ENCODE measurements at places on chromosomes 13 and 19. TPM values are rescaled to one million over a fixed set of nuclear protein-coding genes. Genes with fewer than 3 reads are reported as not detected.

The USHBP1 gene
- 1.2 TPM for total RNA-seq

The LRRC63 gene
- 0.14 TPM for total RNA-seq

- DNase-seq: peak; percentile 70
- H3K27me3 ChIP-seq: no peaks in the 10 kb centered on the region
- H3K4me3 ChIP-seq: no peak overlapping the region
- H3K36me3 ChIP-seq: no peaks in the 10 kb centered on the region
- H3K4me1 ChIP-seq: no peaks in the 10 kb centered on the region
These were observed 31.2 kb downstream of the NLRP12 start for GRCh38 chr19:53792721-53793433.

The APOE gene
- total RNA-seq: 3.1 TPM

- DNase-seq: no peak
- H3K27me3 ChIP-seq: no peaks in the 10 kb centered on the region
- H3K4me3 ChIP-seq: no peak overlapping the region
These were observed 106.2 kb upstream of the LSM14A start for GRCh38 chr19:34066007-34066643.

The PSG6 gene
- not detected for total RNA-seq

DNA sequence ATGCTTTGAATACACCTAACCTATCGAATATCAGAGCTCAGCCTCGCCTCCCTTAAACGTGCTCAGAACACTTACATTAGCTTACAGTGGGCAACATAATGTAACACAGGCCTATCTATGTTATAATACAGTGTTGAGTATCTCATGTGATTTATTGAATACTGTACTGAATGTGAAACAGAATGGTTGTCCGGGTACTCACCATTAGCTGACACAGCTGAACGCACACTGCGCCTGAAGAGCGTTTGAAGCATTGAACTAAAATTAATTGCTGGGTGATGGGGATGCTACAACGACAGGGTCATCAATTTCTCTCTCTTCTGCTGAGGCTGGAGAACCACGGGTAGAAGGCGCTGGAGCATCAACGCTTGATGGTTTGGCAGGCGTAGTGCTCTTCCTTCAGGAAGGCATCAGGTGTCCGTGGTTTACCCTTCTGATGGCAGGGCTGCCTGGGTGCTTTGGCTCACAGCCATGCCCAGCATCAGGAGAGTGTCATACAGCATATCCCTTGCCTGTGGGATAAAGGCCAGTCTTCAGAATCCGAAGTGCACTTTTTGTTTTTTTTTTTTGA, 46.9 kb upstream of the UBE2L5 start:
- H3K27ac ChIP-seq: no peak overlapping the region
- no peaks in the 10 kb centered on the region for H3K36me3 ChIP-seq
- no peak overlapping the region for H3K4me3 ChIP-seq
- H3K4me1 ChIP-seq: peaks cover 6% of the 10 kb centered on the region
- no peak for DNase-seq

DNA sequence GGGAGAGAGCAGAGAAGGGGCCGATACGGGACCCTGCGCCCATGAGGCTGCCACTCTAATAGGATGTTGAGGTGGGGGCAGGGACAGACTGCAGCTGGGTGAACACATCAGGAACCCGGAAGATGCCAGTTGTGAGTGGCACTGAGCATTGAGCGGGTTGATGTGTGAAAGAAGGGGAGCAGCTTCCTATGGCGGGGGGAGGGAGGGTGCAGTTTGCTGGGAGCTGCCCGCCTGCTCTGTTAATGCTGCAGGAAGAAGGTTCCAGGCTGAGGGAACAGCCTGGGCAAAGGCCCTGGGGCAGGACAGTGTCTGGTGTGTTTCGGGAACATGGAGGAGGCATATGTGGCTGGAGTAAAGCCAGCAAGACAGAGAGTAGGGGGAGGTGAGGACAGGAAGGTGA, 29.8 kb downstream of the DNM2 start:
- H3K27ac ChIP-seq: peak overlapping the region; percentile 91
- H3K4me1 ChIP-seq: peaks cover 76% of the 10 kb centered on the region
- H3K36me3 ChIP-seq: no peaks in the 10 kb centered on the region

- no peaks in the 10 kb centered on the region for H3K27me3 ChIP-seq
- no peaks in the 10 kb centered on the region for H3K36me3 ChIP-seq
- H3K4me3 ChIP-seq: peak overlapping the region; percentile 76
These were observed 546 bp upstream of the ZNF546 start for GRCh38 chr19:39996218-39996810.

The KIR3DL2 gene
- not detected for total RNA-seq

The PRR22 gene
- 3.1 TPM for total RNA-seq

The PSG7 gene
- not detected for total RNA-seq

- H3K36me3 ChIP-seq: no peaks in the 10 kb centered on the region
- H3K27me3 ChIP-seq: no peaks in the 10 kb centered on the region
- H3K4me1 ChIP-seq: no peaks in the 10 kb centered on the region
These were observed 50.6 kb upstream of the PCDH20 start for GRCh38 chr13:61466280-61466679.

The ACER1 gene
- total RNA-seq: not detected

The ENOX1 gene
- total RNA-seq: 1.1 TPM

DNA sequence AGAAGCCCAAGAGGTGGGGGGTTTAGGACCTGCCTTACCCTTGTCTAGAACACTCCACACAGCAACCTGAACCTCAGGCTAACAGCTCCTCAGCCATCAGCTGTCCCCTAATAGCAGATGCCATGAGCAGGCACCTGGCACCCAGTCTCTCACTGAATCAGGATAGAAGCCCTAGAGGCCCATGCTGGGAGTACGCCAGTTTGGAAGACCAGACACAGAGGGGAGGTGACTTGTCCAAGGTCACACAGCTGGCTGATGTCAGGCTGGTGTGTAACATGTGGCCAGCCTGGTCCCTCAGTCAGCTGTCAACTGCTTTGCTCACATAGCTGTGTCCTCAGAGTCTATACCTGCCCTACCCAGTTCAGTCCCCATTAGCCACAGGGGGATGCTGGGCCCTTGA, 12.8 kb upstream of the SAMD1 start:
- no peak overlapping the region for H3K4me3 ChIP-seq
- no peak overlapping the region for H3K27ac ChIP-seq
- H3K36me3 ChIP-seq: no peaks in the 10 kb centered on the region
- DNase-seq: no peak
- H3K4me1 ChIP-seq: no peaks in the 10 kb centered on the region
- H3K27me3 ChIP-seq: no peaks in the 10 kb centered on the region

The PSG2 gene
- total RNA-seq: not detected

DNA sequence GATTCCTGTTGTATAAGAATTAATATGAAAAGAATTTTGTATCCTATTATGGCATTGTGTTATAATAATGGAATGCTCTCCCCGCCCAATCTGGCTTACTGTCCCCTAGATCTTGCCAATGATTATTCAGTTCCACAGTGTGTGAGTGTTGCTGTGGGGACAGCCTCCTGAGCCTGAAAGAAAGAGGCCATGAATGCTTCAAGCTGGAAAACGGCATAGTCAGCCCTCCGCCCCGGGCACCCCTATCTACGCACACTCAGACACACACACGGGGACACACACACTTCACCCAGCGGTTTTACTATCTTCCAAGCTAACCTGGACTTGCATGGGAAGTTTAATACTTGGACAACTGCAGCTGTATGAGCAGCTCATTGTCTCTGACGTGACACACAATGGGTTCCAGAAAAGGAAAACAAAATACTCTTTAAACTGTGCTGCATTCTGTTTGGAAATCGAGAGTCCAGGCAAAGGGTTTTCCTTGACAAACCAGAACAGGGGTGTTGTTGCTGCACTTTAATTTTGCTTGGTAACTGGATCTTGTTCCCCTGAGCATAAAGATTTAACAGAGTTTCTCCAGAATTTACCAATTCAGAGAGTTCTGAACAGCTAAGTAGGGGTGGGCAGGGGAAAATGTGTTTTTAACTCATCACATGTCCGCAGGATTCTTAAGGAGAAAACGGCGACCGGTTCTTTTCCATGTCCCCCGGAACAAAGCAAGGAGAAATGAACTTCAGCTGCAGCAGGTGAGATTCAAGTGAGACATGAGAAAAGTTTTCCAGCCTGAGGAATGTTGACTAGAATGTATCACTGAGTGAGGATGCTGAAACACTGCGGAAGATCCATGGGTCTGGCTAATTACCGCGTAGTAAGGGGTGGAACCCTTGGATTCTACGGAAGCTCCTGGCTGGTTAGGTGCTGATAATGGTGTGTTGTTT, 472.9 kb downstream of the FOXO1 start:
- H3K4me3 ChIP-seq: no peak overlapping the region
- no peaks in the 10 kb centered on the region for H3K36me3 ChIP-seq
- no peaks in the 10 kb centered on the region for H3K27me3 ChIP-seq
- no peak for DNase-seq

- no peaks in the 10 kb centered on the region for H3K27me3 ChIP-seq
- H3K36me3 ChIP-seq: no peaks in the 10 kb centered on the region
- DNase-seq: no peak
- H3K27ac ChIP-seq: no peak overlapping the region
These were observed 10.4 kb downstream of the GP6 start for GRCh38 chr19:55027472-55028337.

DNA sequence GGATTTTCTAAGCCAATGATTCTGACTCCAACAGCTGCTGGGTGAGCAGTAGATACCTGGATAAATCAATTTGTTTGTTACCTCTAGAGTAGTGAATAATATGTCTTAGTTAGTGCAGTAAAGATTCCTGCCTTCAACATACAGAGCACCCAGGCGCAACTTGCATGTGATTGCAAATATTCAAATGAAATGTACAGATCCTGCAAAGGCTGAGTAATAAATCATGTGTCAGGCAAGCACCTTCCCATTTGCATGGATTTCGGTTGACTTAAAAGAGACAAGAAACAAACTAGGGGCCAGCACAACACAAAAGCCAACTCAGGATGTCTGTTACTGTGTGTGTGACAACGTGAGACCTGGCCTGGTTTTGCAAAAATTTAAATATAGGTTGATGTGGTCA, 79.7 kb downstream of the TNFSF11 start:
- H3K4me1 ChIP-seq: no peaks in the 10 kb centered on the region
- H3K27ac ChIP-seq: no peak overlapping the region
- no peak overlapping the region for H3K4me3 ChIP-seq
- no peak for DNase-seq

DNA sequence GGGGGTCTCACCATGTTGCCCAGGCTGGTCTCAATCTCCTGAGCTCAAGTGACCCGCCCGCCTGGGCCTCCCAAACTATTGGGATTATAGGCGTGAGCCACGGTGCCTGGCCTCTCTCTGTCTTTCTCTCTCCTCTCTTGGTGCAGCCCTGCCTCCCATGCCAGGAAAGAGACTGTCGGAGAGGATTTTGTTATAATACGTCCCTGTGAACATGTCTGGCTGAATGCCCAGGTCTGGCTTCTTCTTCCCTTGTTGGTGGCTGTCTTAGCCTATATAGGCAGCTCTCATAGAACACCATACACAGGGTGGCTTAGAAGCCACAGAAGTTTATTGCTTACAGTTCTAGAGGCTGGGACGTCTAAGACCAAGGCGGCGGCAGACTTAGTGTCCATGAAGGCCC, 46.4 kb downstream of the PEX11G start:
- H3K27ac ChIP-seq: no peak overlapping the region
- DNase-seq: no peak
- no peak overlapping the region for H3K4me3 ChIP-seq
- H3K36me3 ChIP-seq: peaks cover 21% of the 10 kb centered on the region

The GEMIN7 gene
- 7.7 TPM for total RNA-seq

GRCh38 chr13:29185926-29186325, 365.8 kb downstream of the MTUS2 start:
- no peaks in the 10 kb centered on the region for H3K27me3 ChIP-seq
- H3K4me1 ChIP-seq: no peaks in the 10 kb centered on the region
- no peak overlapping the region for H3K27ac ChIP-seq
- no peak for DNase-seq

DNA sequence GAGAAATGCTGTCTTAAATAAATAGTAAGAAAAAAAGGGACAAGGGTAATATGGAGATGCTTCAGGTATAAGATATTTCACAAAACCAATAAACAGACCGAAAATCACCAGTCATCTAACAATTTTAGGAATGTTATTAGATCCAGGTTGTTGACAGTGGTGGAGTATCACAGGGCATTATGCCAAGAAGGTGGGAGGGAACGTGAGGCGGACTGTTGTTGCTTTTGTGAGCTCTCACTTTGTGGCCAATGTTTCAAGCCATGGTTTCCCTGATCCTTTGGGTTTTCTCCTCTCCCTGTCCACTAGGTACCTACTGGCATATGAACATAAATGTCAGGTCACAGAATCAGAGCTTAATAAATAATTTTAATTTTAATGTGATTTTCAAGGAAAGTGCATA, 790.3 kb upstream of the SLITRK1 start:
- no peak overlapping the region for H3K27ac ChIP-seq
- no peak for DNase-seq
- H3K36me3 ChIP-seq: no peaks in the 10 kb centered on the region
- no peaks in the 10 kb centered on the region for H3K4me1 ChIP-seq
- H3K27me3 ChIP-seq: no peaks in the 10 kb centered on the region

GRCh38 chr19:16470541-16470910, 1.2 kb downstream of the EPS15L1 start:
- no peak for DNase-seq
- H3K36me3 ChIP-seq: no peaks in the 10 kb centered on the region
- H3K4me3 ChIP-seq: no peak overlapping the region
- no peaks in the 10 kb centered on the region for H3K27me3 ChIP-seq

The FAAP24 gene
- 1.0 TPM for total RNA-seq

DNA sequence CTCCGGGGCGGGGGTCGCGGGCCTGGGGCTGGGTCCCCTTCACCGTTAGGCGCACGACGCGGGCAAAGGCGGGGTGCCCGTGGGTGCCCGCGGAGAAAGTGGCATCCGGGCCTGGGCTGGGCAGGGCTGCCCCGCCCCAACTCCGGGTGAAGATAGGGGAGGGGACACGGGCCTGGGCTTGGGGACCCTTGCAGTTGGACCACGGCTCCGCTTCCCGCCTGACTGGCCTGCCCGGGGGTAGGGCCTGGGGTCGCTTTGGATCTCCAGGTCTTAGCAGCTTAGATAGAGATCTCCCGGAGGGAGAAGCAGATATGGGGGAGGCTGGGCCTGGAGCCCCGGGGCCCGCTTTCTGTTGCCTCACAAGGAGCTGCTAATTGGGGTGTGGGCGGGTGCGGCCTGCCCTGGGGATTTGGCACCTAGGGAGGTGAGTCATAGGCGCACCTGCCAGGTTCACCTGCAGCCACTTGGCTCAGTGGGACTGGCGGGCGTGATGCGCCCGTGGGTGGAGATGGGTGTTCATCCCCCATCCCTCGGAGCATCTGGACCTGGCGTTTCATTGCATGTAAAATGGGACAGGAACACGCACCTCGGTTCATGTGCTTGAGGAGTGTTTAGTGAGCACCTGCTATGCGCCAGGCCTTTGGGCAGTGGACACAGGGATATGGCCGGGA, 585 bp downstream of the MAP1S start:
- no peaks in the 10 kb centered on the region for H3K27me3 ChIP-seq
- peaks cover 6% of the 10 kb centered on the region for H3K4me1 ChIP-seq
- no peaks in the 10 kb centered on the region for H3K36me3 ChIP-seq

- no peaks in the 10 kb centered on the region for H3K36me3 ChIP-seq
- H3K27ac ChIP-seq: no peak overlapping the region
- DNase-seq: no peak
- H3K27me3 ChIP-seq: no peaks in the 10 kb centered on the region
- no peak overlapping the region for H3K4me3 ChIP-seq
These were observed 46.3 kb downstream of the IRS2 start for GRCh38 chr13:109740121-109740520.

GRCh38 chr13:20206698-20207235, 14.0 kb upstream of the GJB2 start:
- H3K4me3 ChIP-seq: no peak overlapping the region
- H3K27ac ChIP-seq: no peak overlapping the region
- DNase-seq: no peak
- no peaks in the 10 kb centered on the region for H3K4me1 ChIP-seq

GRCh38 chr19:2385053-2385721, 25.1 kb downstream of the TMPRSS9 start:
- H3K4me3 ChIP-seq: no peak overlapping the region

- no peak overlapping the region for H3K27ac ChIP-seq
- no peak overlapping the region for H3K4me3 ChIP-seq
- peaks cover 4% of the 10 kb centered on the region for H3K36me3 ChIP-seq
These were observed 7.5 kb upstream of the ISYNA1 start for GRCh38 chr19:18445262-18445948.
